Bronchus fibroblast of lung (primary cell): ENCODE measurements at places on chromosomes 4 and X. TPM values are rescaled to one million over a fixed set of nuclear protein-coding genes. Genes with fewer than 3 reads are reported as not detected.

The RGN gene
- total RNA-seq = 1.0 and 1.5 TPM in 2 replicates

The DCAF4L1 gene
- under 0.01 TPM in 1 of 2 replicates, not detected in the other for total RNA-seq

The GRXCR1 gene
- not detected in 2 replicates for total RNA-seq

The ATG4A gene
- 6.2 and 6.5 TPM in 2 replicates for total RNA-seq

The LDB2 gene
- 3.9 and 6.7 TPM in 2 replicates for total RNA-seq

The WFS1 gene
- total RNA-seq = 19.8 and 22.9 TPM in 2 replicates

The MFAP3L gene
- total RNA-seq = 0.50 and 1.3 TPM in 2 replicates

The CT45A10 gene
- not detected in 2 replicates for total RNA-seq

The ASB11 gene
- not detected in 2 replicates for total RNA-seq

The NMU gene
- 2.5 and 3.5 TPM in 2 replicates for total RNA-seq

The SLC2A9 gene
- total RNA-seq = 0.17 and 0.89 TPM in 2 replicates

The PAGE1 gene
- not detected in 2 replicates for total RNA-seq

The ERCC6L gene
- total RNA-seq = 7.4 and 9.4 TPM in 2 replicates

The MAP9 gene
- 5.4 and 8.7 TPM in 2 replicates for total RNA-seq

The IGSF1 gene
- under 0.01 TPM in 1 of 2 replicates, not detected in the other for total RNA-seq
